ENCODE measurements at places on chromosomes 2 and 18.

GRCh38 chr2:8259106-8259840, 422.6 kb upstream of the ID2 start:
- DNase-seq: no peak

GRCh38 chr2:176140513-176141317, 10.6 kb upstream of the HOXD4 start:
- DNase-seq: peak; percentile 51

DNA sequence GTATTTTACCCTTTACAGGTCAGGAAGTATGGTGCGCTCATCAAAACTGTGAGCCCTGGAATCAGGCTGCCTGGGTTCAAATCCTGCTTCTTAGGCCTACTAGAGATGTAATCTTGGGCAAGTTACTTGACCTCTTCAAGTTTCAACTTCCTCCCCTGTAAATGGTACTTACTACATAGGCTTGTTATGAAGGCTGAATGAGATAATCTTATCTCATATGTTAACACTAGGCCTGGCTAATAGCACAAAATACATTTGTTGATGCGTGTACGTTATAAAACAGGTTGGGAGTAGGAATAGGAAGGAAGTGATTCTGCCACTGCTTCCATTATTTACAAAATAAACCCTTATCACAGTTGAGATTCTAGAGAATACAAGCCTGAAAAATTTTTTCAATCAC, 1.7 kb upstream of the RFTN2 start:
- DNase-seq: no peak

DNA sequence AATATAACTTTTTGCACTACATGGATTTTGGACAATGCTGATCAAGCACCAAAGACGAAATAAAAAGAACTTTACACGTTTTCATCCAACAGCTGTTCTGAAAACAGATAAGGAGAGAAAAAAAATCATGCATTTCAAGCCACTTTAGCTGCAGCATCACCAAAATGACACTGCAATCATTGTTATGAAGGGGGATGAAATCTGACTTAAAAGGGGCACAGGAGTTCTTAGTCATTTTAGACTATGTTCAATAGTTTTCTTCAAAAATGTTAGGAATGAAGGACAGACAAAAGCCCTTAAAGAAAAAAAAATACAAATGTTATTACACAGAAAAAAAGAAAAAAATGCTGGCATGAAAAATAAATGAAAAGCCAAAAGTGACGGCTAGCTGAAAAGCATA, 71.2 kb downstream of the CUL3 start:
- DNase-seq: no peak

- DNase-seq: peak; percentile 12
Observed at GRCh38 chr2:211033765-211034164, 477.4 kb downstream of the CPS1 start.

DNA sequence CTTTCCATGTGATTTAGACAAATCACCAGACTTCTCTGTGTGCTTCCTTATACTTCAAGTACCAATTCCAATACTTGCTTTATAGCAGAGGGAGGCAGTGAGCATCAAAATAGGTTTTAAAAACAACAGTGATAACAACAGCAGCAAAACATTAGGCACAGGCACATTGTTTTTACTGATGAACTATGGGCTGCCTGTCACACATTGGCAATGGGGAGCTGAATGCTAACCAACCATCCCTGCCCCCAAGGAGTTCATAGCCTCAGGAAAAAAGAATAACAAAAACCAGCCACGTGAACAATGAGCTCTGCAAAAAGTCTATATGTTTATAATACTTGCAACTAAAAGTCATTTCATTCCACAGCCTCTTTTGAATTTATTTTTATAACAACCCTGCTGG, 287.9 kb upstream of the TRIB2 start:
- DNase-seq: no peak

- DNase-seq: peak; percentile 39
Observed at GRCh38 chr2:27085673-27086089, 891 bp upstream of the KHK start.

DNA sequence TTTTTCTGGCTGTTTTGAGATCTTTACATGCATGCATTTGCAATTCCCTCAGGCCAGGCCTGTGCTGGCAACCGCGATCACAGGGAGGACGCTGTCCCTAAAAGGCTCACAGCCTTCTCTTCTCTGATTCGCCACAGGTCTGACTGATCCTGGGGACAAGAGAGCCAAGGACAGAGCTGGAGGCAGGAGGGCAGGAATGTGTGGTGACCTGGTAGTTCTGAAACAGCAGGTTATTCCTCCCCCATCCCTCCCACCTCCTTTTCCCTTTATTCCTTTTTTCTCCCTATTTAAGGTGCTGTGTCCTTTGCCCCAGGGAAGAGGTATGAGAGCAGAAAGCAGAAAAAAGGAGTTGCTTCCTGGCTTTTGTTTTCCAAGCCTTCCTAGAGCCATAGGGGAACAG, 21.9 kb downstream of the TMEM177 start:
- no peak for DNase-seq

GRCh38 chr2:69744456-69744855, 2.5 kb downstream of the ANXA4 start:
- DNase-seq: no peak

- DNase-seq: peak; percentile 39
Observed at GRCh38 chr2:197969391-197969893, 165.0 kb downstream of the PLCL1 start.

GRCh38 chr2:237657063-237657462, 29.7 kb downstream of the LRRFIP1 start:
- no peak for DNase-seq

GRCh38 chr2:96685577-96686459, 43.3 kb downstream of the FER1L5 start:
- peak; percentile 51 for DNase-seq

DNA sequence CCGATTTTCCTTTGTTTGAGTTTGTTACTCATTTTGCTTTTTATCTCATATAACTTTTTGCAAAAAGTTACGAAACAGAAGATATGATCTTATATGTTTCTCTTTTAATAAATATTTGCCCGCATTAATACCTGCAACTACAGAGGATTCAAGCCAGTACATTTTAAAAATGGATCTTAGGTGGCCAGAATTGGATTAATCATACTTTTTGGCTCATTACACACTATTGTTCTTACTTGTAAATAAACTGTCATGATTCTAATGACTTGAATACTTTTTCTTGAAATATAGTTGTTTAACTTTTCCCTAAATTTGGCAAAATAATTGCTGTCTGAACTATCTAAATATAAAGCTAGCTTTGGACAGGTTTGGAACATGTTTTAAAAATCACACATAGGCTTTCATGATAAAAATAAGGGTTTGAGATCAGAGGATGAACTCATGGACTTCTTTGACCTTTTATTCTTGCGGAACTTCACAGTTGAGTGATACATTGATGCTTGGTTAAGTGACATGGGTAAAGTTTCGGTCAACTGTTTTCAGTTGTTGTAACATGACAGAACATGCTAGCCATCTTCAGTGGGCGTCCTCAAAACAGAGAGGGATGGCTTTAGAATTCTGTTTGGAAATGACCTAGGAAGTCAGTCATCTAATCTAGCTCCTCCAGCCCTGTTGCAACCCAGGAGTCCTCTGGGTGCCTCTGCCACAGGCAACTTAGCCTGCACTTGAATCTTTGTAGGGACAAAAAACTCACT, 44.5 kb downstream of the LTBP1 start:
- DNase-seq: no peak

DNA sequence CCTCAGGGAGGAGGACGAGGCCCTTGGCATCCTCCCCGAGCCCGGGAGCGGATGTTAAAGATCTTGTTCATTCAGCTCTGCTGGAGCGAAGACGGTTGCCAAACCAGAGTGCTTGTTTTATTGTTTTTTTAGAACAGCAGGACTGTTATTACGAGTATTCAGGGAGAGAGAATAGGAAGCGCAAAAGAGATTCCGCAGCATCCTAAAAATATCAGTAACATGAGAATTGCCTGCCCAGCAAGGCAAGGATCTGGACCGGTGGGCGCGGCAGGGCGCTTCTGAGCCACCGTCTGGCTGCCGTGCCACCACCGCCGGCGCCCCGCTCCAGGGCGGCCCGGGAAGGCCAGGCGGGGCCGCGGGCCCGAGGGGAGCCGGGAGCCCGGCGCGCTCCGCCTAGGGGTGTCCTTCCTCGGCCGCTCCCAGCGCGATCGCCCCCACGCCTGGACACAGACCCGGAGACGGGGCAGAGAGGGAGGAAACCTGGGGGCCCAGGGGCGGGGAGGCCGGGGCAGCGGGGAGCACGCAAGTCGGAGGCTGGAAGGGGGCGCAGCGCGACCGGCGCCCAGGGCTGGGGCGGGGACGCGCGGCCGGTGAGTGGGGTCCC, 843 bp downstream of the CYS1 start:
- no peak for DNase-seq

GRCh38 chr18:77059294-77059916, 73.2 kb downstream of the MBP start:
- DNase-seq: peak; percentile 74

- peak; percentile 11 for DNase-seq
Observed at GRCh38 chr2:209640358-209640757, 131.3 kb upstream of the UNC80 start.

DNA sequence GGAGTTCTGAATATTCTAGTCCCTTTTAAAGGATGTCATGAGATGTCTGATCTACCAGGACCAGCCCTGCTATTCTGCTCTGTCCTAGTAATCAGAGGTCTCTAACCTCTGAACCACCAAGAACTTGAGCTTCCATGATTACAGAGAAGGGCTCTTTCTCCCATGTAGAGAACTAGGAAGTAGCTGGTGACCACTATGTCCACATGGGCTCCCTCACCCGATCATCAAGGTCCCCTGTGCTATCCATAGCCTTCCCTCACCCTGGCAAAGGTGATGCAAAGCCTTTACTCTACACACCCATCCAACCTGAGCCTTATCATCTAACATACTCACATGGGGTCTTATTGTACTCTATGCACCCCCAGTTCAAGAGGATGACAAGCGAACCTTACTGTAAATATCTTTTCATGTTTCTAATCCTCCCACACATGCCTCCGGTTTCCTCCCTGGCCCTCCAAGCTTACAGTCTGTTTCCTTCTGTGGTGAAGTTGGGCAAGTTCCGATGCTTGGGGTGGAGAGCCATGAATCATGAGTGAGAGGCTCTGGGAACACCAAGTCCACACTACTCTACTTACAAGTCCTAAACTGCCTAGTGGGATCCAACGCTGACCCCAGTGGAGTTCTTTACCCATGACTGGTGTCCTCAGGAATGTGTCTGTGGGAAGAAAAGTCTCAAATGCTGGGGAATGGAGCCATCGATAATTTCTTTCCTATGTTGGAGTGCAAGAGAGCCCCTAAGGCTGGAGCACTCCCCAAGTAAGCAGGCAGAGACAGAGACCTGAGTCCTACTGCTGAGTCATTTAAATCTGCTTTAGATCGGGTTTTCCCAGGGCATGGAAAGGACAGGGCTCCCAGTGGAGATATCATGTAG, 73.3 kb upstream of the KLF7 start:
- DNase-seq: no peak

- no peak for DNase-seq
Observed at GRCh38 chr2:45224993-45225380, 215.7 kb upstream of the SIX2 start.

Measured in trophoblast cell (in vitro differentiated cells and primary cell).